Left ventricle myocardium inferior (tissue), 1 donor: ENCODE measurements at places on chromosomes 13 and 19. TPM values are rescaled to one million over a fixed set of nuclear protein-coding genes. Genes with fewer than 3 reads are reported as not detected.

DNA sequence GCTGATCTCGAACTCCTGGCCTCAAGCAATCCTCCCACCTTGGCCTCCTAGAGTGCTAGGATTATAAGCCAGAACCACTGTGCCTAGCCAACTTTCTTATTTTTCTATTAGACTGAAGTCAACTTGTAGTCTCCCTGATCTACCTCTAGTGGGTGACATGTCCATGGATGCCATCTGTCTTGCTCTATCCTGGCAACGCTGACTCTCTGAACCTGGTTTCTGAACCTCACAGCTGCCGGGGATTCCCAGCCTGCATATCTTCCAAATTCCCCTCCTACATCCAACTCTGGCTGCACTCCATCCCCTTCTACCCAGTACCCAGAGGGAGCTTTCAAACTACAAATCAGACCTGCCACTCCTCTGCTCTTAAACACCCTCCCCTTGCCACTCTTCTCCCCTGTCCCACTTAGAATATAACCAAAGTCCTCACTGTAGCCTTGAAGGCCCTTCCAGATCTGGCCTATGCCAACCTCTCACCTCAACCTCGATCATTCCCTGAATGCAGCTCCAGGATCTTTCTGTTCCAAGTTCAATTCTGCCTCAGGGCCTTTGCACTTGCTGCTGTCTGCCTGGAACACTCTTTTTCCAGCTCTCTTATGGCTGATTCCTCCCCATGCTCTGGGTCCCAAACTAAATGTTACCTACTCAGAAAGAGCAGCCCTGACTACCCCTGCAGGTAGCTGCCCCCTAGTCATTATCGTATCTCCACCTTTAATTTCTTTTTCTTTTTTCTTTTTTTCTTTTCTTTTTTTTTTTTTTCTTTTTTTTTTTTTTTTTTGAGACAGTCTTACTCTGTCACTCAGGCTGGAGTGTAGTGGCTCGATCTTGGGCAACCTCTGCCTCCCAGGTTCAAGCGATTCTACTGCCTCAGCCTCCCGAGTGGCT lies 2.2 kb downstream of the CLIP3 start:
- DNase-seq, result no peak

DNA sequence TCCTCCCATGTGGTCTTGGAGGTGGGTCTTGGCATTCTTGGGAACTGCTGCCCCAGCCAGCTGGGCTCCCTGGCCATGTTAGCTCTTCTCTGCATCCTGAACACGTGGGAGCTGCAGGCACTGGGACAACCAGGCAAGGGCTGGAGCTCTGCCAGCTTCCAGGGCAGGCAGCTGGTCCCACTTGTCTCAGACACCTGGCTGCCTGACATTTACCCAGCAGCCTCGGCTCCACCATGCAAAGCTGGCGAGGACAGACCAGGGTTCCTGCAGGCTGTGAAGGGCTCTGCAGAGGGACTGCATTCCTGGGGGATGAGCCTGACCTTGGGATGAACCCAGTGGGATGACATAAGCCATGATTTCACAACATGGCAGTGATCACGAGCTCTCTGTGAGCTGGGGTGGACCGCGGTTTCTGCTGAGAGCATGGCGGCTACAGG lies 99.0 kb upstream of the TSHZ3 start:
- peak; percentile 82 for DNase-seq

- no peak for DNase-seq
Measured at GRCh38 chr19:11154683-11155047, 917 bp downstream of the SPC24 start.

GRCh38 chr19:5889288-5889971 lies 14.2 kb downstream of the NDUFA11 start:
- DNase-seq, result no peak

GRCh38 chr19:10828981-10829821 lies 6.8 kb downstream of the TMED1 start:
- no peak for DNase-seq

CASP14 gene
- total RNA-seq, result not detected
